ENCODE measurements at places on chromosomes 12 and 14. TPM values are rescaled to one million over a fixed set of nuclear protein-coding genes. Genes with fewer than 3 reads are reported as not detected.

GRCh38 chr14:93905623-93906022, 21.5 kb upstream of the FAM181A start:
- DNase-seq = no peak

- DNase-seq = no peak
Observed at GRCh38 chr12:94190623-94191022, 42.2 kb downstream of the PLXNC1 start.

RPL10L gene
- total RNA-seq = not detected

DNA sequence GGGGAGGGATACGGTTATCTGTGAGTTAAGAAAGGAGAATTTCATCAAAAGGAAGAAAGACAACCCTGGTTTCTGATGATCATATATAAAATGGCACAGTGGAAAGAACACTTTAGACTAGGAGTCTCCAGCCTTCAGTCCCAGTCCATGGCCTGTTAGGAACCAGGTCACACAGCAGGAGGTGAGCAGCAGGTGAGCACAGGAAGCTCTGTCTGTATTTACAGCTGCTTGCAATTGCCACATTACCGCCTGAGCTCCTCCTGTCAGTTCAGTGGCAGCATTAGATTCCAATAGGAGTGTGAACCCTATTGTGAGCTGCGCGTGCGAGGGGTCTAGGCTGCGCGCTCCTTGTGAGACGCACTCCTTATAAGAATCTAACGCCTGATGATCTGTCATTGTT, 137.9 kb downstream of the BTG1 start:
- peak; percentile 3 for DNase-seq

- DNase-seq = no peak
Observed at GRCh38 chr12:21580748-21581516, 23.7 kb downstream of the GYS2 start.

PIWIL1 gene
- not detected for total RNA-seq

PALS1 gene
- total RNA-seq = 47.0 TPM

DNA sequence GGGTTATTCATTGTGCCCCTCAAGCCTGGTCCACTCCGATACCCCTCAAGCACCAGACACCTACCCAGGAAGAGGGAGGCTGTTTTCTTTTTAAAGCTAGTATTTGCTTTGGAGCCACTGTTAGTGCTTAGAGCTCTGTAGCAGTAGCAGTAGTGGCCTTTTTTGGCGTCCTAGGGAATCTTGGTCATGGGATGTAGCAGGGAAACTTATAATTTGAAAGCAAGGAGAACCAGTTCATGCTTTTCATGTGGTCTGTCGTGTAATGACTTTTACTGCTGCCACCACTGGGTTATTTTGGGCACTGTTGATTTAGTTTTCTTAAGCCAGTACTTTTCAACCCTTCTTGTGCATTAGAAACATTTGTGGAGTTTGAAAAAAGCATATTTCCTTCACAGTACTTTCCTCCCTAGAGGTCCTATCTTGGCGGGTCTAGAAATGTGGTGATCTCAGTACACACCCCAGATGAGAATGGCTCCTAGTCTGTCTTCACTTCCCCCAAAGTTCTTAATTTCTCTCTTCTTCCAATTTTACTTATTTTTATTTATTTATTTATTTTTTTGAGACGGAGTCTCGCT, 49.7 kb downstream of the MARK3 start:
- DNase-seq = no peak

GRCh38 chr14:60095781-60096450, 4.2 kb downstream of the PCNX4 start:
- no peak for DNase-seq

DNA sequence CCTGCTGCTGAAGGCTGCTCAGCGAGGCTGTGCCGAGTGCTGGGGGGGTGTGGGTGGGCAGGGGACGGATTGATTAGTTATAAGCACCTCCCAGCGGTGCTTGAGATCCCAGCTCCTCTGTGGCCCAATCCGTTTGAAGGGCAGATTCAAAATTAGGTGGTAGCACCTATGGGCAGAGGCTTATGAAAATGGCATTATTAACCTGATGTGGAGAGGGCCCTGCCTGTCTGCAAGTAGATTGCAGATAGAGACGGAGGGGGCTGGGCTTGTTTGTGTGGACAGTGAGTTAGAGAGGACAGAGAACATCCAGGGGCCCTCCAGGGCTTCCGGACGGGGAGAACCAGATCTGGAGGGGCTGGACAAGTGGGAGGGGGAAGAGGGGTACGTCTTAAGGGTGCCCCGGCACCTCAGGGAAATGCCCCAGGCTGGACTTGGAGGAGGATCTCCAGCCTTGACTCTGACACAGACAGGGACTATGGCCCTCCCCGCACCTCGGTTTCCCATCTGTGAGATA, at the start of gene RTL1:
Gene RTL1 (minus strand): TSS at position 51 of the 514 bp plus-strand sequence. CDS start 18,934 bp downstream, outside the sequence.
- DNase-seq = no peak

BCL2L14 gene
- not detected for total RNA-seq

GRCh38 chr14:69094481-69094880, 58.4 kb downstream of the DCAF5 start:
- DNase-seq = no peak

DNA sequence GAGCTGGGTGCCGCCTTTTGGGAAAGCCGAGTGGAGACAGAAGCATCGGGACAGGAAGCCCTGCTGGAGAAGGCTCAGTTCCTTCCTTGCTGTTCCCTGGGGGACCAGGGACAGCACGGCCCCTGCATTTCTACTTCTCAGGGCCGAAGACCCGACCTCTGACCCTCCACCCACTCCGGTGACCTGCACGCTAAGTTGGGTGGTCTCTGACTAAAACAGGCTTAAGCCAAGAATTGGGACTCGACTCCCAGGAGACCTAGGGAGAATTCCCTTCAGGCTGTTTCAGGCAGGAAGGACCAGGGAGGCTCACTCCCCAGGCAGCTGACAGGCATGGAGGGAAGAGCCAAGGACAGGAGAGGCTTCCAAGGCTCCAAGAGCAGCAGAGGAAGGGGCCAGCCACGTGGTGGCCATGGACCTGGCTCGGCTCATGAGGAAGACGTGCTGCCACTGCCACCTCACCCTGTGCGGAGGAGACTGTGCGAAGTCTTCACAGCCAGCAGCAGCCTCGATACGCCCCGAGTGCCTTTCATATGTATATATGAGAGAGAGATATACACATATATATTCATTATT, 43.9 kb downstream of the DCAF4 start:
- no peak for DNase-seq

TESPA1 gene
- not detected for total RNA-seq

DNA sequence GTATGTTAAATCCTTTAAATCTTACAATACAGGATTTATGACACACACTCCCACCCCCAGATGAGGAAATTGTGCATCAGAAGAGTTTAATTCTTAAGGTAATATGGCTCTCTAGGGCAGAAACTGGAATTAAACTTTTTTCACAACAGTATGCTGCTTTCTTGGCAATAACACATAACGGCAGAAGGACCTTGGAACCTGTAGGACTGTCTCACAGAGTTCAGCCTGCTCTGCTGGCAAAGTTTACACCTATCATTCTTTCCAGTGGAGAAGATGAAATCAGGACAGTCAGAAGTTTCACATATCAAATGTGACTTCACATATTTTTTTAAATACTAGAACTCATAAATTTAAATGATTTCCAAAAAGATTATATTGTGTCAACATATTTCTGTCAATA, 30.6 kb upstream of the MYF6 start:
- DNase-seq = no peak

DNA sequence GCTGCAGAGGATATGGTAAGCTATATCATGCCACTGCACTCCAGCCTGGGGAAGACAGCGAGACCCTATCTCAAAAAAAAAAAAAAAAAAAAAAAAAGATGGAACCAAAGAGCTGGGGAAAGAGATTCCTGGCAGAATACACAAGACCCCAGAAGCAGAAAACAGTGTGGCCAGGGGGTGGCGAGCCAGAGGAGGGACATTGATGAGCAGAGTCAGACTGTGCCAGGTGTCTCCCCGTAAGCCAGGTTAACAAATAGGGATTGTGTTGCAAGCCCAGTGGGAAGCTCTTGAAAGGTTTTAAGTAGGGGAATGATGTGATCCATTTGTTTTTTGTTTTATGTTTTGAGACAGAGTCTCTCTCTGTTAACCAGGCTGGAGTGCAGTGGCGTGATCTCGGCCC, 56.1 kb downstream of the FIGNL2 start:
- no peak for DNase-seq

DNA sequence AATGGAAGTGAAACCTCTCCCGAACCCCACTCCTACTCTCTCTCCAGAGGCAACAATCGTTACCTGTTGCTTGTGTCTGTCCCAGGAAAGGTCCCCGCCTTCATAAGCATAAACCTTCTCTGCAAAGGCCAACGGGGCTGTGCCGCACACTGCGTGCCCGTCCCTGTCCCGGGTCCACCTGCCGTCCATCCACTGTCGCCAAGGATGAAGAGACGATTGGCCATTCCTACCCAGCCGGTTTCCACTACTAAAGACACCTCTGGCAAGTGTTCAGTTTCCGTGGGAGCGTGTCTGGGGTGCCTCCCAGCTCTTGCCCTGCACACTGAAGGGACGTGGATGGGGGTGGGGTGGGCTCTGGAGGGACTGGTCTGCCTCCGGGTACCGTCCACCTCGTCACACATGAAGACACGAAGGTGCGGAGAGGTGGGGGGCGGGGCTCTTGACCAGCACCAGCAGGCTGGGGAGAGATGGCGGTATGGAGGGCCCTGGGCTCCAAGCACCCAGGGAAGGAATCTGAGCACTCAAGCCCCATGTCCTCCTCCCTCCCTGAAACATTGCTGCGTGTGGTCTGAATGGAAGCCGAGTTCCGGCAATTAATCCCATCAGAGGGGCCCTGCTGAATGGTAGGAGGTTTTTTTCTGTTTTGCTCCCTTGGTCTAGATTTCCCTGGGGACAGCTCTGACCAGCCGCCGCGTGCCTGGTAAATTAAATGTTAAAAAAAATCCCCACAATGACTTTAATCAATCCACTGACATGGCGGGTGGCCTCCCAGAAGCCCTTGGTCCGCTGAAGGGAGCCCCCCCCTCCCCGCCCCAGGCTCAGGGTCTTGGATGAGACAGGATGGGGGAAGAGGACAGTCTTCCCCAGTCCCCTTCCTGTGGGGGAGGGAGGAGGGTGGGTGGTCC, 4.1 kb upstream of the KIF26A start:
- peak; percentile 37 for DNase-seq

DNA sequence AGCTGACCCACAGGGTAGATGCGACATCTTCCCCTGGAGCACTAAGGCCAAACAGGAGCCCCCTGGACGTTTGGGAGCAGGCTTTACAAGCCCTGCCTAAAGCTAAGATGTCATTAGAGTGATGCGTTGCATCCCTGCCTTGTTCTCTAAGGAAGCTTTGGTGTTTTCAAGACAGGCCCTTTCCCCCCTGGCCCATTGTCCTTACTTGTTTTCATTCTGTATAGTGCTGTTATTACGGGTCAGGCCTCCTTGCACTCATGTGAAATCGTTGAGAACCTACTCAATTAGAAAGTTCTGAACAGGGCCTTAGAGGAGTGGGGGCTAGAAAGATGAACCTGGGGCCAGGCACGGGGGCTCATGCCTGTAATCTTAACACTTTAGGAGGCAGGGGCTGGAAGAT, 1.7 kb upstream of the PRKCH start:
- no peak for DNase-seq

DNA sequence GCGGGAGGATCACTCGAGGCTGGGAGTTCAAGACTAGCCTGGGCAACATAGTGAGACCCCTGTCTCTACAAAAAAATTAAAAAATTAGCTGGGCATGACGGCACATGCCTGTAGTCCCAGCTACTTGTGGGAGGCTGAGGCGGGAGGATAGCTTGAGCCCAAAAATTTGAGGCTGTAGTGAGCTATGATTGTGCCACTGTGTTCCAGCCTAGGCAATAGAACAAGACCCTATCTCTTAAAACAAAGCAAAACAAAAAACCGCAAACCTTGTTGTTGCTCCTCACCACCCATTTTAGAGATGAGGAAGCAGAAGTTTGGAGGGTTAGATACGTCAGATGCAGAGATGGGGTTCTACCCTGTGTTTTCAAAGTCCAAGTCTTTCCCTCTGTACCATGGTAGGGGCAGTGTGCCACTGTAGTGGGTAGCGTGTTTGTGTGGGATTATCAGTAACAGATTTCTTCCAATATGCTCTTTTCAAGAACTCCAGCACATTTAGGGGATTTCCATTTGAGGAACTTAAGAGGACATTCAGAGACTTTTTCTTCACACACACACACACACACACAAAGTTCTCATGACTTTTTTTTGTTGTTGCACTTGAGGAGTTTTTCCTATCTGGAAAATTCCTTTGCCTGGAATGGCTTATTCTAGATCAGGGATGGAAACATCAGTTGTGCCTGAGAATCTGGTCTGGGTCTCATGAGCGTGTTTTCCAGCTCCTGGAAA, 186.5 kb downstream of the CHST11 start:
- no peak for DNase-seq

DNA sequence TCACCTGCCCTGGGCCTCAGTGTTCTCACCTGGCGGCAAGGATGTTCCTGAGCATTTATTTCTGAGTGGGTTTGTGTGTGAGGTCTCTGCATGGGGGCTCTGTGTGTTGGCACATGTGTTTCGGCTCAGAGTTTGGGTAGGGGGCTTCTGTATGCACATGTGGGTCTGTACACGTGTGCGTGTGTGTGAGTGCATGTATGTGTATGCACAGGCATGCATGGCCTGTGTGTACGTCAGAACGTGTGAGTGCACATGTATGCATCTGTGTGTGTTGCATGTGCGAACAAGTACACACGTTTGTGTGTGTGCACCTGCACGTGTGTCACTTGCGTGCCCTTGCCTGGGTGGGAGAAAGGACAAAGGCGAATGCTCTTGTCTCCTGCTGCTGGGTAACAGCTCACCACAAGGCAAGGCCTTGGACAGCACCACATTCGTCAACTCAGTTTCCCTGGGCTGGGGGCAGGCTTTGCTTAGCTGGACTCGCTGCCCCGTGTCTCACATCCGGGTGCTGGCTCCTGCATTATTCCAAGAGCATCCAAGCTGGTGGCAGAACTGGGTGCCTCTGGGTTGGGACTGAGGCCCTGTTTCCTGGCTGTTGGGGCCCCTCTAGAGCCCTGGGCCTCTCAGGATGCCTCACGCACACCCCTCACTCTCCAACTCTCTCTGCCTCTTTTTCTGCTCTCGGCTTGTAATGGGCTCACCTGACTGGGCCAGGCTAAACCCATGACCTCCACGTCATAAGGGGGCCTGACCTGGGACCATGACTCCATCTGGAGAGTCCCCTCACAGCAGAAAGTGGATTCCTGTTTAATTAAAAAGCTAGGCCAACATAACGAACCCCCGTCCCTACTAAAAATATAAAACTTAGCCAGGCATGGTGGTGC, 153.6 kb upstream of the C14orf180 start:
- DNase-seq = no peak

PTPRB gene
- 0.06 TPM for total RNA-seq

- no peak for DNase-seq
Observed at GRCh38 chr12:76022506-76022905, 9.1 kb downstream of the PHLDA1 start.

ACSM4 gene
- not detected for total RNA-seq

- no peak for DNase-seq
Observed at GRCh38 chr12:121794534-121795033, 1.1 kb upstream of the RHOF start.

GRCh38 chr14:34103176-34103575, 152.3 kb upstream of the EGLN3 start:
- DNase-seq = peak; percentile 75

- DNase-seq = no peak
Observed at GRCh38 chr14:50013198-50013918, 103.0 kb downstream of the VCPKMT start.

ARHGAP9 gene
- total RNA-seq = 0.62 TPM

Data from neural progenitor cell (in vitro differentiated cells).